Colonic mucosa (tissue), 4 donors: ENCODE measurements at places on chromosomes 6 and 20.

- DNase-seq, result no peak
Observed at GRCh38 chr6:101613556-101613955, 220.0 kb downstream of the GRIK2 start.

GRCh38 chr6:150345781-150346180 lies 23.0 kb upstream of the IYD start:
- DNase-seq, result no peak

DNA sequence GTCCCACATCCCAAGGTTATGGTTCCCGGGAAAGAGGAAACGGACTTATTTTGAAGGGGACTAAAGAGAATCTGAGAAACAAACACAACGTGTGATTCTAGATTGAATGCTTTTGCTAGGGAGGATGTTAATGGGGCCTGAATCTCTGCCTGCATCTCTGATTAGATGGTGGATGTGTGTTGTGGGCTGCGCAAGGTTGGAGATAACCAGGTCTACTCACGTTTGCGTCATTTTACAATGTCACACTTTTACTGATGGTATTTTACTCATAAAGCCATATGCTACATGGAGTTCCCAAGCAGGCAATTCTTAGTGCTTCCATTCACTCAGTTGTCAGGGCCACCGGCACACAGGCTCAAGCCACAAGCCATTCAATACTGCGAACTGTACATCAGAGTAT lies 23.2 kb upstream of the CCR6 start:
- no peak for DNase-seq

- peak; percentile 76 for DNase-seq
Observed at GRCh38 chr20:58309591-58310290, at the start of gene RAB22A. Gene RAB22A (plus strand): TSS chr20:58309715. CDS start chr20:58309977, 262 bp downstream.

GRCh38 chr6:68559716-68560115 lies 75.4 kb upstream of the ADGRB3 start:
- DNase-seq, result no peak

- no peak for DNase-seq
Observed at GRCh38 chr6:96162711-96163120, 146.9 kb downstream of the FUT9 start.

GRCh38 chr6:79536585-79536953 lies 661 bp downstream of the LCA5 start:
- DNase-seq, result peak; percentile 45

DNA sequence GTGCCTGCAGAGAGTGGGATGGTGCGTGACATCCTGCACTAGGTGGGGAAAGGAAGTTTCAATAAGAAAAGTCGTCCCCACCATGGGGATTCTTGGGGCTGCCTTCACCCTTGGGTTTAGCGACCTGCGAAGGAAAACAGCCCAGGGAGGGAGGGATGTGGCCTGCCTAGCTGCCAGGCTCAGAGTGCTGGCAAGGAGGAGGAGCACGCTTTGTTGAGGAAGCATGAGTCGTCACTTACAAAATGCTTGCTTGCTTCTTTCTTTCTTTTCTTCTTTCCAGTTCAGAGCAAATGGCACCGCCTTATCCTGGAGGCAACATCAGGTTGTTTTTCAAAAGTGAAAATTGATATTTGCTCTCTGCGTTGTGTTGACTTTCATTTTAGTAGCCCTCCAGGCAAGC lies 123.2 kb downstream of the TFAP2C start:
- no peak for DNase-seq

DNA sequence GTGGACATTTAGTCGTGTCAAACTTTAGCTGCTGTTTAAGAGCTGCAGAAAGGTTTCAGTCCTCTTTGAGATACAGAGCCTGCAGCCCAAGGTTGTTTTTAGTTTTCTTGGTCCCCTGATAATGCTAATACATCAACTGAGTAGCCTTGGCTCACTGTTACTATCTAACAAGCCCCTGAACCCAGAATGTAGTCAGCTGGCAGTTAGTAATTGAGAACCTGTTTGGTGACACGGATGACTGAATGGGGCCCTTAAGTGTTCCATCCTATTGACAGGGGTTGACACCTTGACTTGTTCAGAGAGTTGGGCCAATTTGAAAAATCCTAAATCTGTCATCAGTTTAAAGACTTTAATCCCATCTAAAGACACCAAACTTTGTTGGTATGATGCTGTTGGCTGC lies 2.8 kb downstream of the RTN4IP1 start:
- no peak for DNase-seq

GRCh38 chr6:34182751-34183531 lies 37.1 kb upstream of the GRM4 start:
- DNase-seq, result peak; percentile 27

DNA sequence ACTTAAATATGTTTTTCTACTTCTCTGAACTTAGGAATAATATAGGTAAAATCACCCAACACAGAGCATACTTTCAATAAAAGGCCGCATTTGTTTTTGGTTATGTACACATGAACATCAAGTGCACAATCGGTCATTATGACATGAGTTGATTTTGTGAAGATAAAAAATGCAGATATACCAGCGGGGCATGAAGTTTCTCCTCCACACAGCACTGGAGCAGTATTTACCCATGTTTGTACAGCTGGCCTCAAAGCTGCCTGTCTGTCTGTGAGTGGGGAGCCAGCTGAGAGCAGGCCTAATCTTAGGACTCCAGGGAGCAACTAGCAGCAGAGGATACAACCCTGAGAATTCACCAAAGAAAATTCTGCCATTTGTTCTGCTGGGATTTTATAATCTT lies 206.5 kb downstream of the TPBG start:
- no peak for DNase-seq

DNA sequence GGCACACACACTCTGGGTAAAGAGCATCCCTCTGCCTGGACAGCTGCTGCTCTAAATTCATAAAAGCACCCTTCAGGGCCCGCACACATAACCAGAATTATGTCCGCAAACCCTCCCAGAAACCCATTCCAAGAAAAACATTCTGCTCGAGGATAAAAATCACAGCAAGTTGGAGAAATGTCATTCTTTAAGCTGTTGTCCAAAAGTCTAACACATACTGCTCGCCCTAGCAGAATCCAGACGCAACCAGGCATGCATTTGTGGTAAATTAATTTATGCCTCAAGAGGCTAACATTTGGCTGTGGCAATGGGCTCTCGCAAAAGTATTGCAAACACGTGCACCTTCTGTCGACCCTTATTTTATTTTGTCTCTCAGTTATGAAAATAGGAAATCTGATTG lies 116.1 kb upstream of the INSM1 start:
- no peak for DNase-seq

- DNase-seq, result no peak
Observed at GRCh38 chr6:167552961-167553735, 228.3 kb downstream of the TTLL2 start.

DNA sequence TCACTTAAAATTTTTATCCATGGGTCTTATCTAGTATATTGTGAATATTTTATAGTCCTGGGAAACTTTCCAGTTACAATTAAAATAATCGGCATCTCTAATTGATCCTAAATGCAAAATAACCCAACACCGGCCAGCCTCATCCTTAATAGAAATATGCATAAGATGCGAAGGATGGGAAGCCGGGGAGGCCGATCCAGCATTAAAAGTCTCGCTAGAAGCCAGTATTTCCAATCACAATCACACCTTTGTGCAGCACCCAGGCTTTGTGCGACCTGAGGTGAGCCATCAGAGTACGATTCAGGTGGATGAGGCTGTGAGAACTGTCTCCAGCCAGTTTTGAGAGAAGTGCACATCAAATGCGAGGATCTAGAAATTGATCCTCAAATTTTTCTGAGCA lies 65.4 kb downstream of the EZR start:
- no peak for DNase-seq

- DNase-seq, result peak; percentile 6
Observed at GRCh38 chr20:24753130-24753529, 195.9 kb upstream of the CST7 start.

DNA sequence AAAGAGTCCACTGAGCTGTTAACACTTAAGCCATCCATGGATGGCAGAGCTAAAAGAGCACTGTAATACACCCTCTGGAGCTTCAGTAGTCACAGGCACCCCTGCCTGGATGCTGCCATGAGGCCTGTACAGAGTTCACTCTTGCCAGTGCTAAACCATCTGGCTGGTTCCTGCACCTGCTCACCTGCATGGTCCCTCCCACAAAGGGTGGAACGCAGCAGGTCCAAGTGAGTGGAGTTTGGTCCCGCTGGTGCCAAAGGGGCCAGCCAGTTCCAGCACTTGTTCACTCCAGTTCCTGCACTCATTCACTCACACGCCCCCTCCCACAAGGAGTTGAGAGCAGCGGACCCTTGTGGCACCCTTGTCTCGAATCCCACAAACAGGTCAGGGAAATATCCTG lies 503.5 kb downstream of the HACE1 start:
- no peak for DNase-seq

DNA sequence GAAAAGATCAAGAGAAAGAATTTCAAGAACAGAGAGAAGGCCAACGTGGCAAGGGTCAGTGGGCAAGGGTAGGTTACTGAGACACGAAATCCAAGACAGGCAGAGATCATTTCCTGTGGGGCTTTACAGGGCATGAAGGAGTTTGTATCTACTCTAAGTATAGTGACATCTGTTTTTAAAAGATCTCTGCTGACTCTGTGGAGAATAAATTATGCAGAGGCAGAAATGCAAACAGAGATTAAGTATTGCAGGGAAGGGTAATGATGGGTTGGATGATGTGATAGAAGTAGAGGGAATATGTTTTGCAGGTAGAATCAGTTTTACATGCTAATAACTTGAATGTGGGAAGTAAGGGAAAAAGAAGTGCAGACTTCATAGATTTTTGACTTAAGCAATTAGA lies 243.5 kb downstream of the FRK start:
- DNase-seq, result no peak

- DNase-seq, result peak; percentile 68
Observed at GRCh38 chr6:63395381-63395780, 75.6 kb upstream of the LGSN start.

DNA sequence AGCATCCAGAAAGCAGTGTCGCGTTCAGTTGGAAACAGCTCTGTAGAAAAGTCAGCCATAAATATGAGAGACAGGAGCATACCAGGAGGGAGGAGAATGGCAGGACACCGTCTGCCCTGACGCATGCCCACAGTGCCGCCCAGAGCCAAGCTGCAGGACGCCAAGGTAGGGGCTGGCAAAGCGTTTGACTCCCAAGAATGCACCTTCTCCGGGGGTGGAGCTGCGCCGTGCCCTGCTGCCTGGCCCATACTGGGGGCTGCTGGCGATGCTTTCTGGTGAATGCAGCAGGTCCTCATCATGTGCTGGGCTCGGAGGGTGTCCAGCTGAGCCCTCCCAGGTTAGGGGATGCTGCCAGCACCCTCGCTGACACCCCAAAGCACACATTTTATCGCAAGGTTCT lies 349.8 kb downstream of the CDH4 start:
- DNase-seq, result no peak

DNA sequence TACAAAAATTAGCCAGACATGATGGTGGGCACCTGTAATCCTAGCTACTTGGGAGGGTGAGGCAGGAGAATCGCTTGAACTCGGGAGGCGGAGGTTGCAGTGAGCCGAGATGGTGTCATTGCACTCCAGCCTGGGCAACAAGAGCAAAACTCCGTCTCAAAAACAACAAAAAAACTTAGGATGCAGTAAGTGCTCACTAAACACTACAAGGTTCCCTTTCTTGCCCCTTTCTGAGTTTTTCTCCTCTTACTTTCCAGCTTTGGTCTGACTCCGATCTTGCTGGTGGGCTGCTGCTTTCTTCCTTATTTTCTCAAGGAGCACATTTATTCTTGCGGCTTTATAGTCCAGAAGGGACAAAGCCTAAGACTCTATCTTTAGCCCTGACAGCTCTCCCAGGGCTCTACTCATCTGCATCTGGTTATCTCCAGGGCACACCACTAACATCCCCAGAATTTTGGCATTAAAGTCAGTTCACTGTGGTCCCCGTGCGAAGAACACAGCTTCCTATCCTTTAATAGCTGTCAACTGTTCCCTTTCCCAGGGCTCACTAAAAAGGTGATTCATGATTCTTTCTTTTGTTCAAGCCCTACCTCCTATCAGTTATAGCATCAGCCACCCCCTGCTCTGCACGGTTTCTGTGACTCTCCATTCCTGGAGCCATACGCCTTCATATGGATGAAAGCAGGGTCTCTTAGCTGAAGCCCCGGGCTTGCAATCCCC lies 17.1 kb upstream of the RPN2 start:
- no peak for DNase-seq

GRCh38 chr20:44649126-44649525 lies 2.4 kb downstream of the ADA start:
- no peak for DNase-seq

DNA sequence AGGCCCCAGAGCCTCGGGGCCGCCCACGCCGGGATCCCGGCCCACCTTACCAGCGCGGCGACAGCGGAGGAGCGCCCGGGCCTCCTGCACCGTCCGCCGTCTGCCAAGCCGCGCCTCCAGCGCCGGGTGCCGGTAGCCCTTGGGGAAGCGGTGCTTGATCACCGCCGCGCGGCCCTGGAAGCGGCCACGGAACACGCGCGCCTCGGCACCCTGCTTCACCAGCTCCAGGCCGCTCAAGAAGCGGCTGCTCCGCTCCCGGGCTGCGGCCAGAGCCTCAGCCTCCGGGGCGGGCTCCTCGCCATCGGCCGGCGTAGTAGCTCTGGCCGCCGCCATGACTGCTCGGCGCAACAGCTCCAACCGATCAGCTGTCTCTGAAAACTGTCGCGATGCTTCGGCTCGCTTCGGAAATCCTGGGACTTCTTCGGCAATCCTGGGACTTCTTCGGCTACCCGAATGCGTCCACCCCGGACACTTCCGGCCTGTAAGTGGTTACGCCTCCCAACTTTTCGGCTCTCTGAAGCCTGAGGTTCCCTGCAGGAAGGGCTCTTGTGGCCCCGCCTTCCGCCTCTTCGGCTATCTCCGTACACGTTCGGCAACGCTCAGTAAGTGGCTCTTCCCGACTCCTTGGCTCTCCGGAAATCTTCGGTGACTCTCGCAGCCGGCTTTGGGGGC lies at the start of gene TP53RK:
TP53RK (minus strand) TSS at position 363 of the 672 bp plus-strand sequence; CDS start at position 333, 30 bp downstream.
- DNase-seq, result peak; percentile 100

DNA sequence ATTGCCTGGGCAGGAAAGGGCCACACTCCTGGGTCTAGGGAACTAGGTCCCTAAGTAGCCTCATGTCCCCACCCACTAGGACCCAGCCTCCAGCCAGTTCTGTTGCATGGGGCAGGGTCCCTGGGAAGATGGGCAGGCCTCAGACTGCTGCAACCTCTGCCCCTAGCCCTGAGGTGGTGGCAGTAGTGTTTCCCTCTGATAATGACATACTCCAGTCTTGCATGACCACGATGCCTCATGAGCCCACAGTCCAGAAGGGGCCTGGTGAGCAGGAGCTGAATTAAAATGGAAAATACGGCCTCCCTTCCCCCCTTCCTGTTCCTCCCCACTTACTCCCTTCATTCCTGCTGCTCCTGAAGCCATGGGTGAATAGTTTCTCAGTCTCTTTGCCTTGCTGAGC lies 36.0 kb upstream of the SCRT2 start:
- DNase-seq, result no peak

DNA sequence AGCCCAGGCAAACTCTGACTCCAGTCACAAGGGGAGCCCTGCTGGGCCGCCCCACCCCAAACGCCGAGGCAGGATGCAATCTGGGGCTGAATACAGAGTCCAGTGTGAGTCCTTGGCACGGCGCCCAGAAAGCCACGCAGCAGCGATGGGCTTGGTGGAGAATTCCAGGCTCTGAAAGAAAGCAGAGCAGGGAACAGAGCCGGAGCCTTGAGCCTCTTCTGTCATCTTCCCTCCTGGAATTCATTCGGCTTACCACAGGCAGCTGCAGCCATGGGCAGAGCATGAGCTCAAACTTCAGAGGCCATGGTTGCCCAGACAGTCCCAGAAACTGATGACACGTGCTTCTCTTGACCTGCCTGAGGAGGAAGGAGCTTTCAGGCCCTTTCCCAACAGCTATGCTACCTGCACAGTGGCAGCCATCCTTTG lies 441.1 kb upstream of the JARID2 start:
- DNase-seq, result peak; percentile 95
